ENCODE measurements at places on chromosomes 7 and 10. TPM values are rescaled to one million over a fixed set of nuclear protein-coding genes. Genes with fewer than 3 reads are reported as not detected.

Gene HOXA2
- not detected for total RNA-seq

Gene OR2AE1
- not detected for total RNA-seq

Gene IFIT2
- total RNA-seq: 1.9 TPM

Gene SPDYE1
- total RNA-seq: not detected
